Stimulated activated CD4-positive, alpha-beta T cell treated with anti-CD3 and anti-CD28 coated beads, Interleukin-4, amount 100 ng/mL, for 24 hours (primary cell): ENCODE measurements at places on chromosomes 2 and 18.

- DNase-seq: no peak
Measured at GRCh38 chr18:26802330-26803200, 62.9 kb downstream of the AQP4 start.

- no peak for DNase-seq
Measured at GRCh38 chr2:47078541-47079482, 76.3 kb downstream of the STPG4 start.

- DNase-seq: no peak
Measured at GRCh38 chr2:43212931-43213330, 13.5 kb downstream of the ZFP36L2 start.

DNA sequence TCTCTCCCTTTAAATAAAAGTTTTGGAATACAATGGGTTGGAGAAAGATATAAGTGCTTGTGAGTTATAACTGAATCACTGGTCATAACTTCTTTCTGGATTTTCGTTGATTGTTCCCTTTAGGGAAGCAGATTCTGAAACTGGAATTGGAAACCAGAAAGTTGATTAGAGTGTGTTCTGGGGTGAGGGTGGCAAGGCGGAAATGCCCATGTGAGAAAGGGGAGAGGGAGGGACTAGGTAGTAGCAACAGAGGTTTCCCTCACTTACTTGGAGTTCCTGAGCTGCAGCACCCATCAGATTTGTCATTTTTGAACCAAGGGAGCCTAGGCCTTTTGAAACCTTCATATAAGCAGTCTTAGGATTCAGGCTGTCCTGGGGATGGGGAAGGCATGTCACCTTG, 453.4 kb downstream of the KCNJ3 start:
- DNase-seq: no peak

DNA sequence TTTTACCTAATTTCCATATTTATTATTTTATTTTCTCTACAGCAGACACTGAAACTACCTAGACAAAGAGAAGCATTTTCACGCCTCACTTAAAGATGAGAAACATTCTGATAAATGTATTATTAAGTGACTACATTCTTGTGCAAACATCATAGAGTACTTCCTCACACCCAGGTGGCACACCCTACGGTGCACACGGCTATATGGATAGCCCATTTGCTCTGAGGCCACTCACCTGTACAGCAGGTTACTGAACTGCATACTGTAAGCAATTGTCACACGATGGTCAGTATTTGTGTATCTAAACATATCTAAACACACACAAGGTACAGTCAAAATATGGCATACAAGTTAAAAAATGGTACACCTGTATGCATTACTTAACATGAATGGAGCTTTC, 481.4 kb downstream of the CMPK2 start:
- no peak for DNase-seq

DNA sequence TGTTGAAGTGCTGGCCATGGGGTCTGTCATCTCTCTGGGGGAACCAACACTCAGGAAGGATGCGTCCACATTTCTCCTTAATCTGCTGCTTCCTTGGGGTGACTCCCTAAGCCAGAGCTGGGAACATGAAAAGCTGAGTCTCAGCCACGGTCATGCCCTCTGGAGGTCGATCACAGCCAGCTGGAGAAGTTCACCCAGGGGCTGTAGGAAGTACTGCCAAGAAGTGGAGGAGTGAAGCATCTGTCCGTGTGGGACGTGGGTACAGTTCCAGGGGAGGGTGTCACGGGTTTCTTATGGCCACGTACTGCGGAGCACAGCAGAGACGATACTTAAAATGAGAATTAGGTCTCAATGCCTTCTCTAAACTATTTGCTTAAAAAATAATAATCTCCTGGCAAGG, 42.4 kb upstream of the IGFBP2 start:
- DNase-seq: no peak

DNA sequence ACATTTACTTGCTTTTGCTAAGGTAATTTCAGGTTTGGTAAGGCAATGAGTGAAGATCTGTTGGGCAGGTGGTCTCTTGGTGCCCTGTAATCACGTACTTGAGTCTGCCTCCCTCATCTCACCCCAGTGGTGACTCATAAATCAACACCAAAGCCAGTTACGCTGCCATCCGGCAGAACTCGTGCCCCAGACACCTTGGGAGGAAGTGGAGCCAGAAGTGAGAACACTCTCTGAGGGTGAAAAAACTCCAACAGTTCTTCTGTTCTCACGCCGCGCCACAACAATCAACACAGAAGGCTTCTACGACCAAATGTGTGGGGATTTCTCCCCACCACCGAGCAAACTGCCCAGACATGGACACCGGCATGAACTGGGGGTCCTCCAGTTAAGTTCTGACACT, 206.2 kb downstream of the ARL4C start:
- peak; percentile 84 for DNase-seq

DNA sequence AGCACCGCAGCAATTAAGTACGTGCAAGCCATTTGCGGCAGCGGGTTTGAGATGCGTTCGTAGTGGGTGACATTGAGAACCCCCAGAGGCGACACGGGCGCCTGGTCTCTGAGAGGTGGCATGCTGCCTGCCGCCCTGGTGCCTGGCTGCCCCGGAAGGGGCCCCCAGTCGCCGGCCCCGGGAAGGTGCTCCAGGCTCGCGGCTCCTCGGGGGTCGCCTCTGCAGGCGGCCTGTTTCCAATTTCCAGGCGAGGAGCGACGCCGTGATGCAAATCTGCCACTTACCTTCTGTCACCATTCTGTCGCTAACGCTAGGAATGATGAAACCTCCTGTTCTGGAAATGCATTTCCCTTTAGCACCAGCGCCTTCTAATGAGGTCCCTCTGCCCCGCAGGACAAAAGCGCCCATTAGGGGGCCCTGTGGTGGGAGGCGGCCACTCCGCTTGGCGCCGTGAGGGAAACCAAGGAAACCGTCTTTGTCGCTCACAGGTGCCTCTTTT, 13.0 kb downstream of the KIF5C start:
- no peak for DNase-seq

GRCh38 chr2:146267093-146267492, 1577.7 kb upstream of the ACVR2A start:
- DNase-seq: no peak

GRCh38 chr2:181264001-181264400, 193.2 kb upstream of the ITGA4 start:
- no peak for DNase-seq

GRCh38 chr2:45743531-45744396, 92.3 kb downstream of the PRKCE start:
- no peak for DNase-seq

GRCh38 chr2:171895786-171896185, 1.7 kb upstream of the SLC25A12 start:
- no peak for DNase-seq

DNA sequence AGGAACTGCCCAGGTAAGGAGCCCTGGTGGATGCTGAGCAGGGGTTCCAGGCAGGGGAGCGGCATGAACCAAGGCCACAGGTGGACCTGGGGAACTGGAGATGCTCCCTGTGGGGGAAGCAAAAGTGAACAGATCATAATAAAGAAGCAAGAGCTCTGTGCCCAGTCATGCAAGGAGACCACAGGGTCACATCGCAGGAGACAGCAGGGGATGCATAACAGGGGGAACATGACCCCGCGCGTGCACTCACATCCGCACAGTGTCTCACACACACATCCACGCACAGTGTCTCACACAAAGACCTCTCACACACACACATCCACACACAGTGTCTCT, 473.3 kb upstream of the HS6ST1 start:
- DNase-seq: no peak

- DNase-seq: no peak
Measured at GRCh38 chr2:204317640-204318039, 227.6 kb upstream of the PARD3B start.
